ENCODE measurements at places on chromosomes 13 and 19. TPM values are rescaled to one million over a fixed set of nuclear protein-coding genes. Genes with fewer than 3 reads are reported as not detected.

DNA sequence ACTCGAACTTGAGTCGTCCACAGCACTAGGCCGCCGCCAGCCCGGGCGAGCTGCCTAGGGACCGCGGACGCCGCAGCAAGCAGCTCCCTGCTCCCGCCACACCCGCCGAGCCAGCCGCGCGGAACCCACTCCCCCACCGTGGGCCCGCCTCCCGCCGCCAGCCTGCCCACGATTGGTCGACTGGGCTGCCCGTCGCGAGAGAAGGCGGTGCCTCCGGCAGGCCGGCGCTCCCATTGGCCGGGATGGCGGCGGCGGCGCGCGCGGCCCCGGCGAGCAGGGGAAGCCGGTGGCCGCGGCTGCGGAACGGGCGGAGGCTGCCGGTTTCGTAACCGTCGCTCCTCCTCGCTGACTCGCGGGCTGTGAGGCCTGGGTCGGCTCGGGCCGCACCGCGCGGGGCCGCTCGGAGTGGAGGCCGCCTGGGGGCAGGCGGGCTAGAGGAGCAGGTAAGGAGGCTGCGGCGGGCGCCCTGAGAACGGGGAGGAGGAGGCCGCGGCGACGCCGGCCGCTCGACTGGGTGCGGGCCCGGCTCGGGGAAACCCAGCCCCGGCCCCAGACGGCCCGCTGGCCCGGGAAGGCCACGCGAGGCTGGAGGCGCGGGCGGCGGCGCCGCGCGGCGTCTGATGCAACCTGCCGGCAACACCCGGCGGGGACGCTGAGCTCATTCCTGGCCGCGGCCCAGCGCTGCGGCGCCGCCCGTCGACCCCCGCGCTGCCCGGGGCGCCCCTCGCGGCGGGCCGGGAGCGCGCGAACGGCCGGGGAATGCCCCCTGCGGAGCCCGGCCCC is at the start of gene CEBPG:
Gene CEBPG, plus strand, starts transcription at position 257 of the 783 bp plus-strand sequence. CDS start 5,531 bp downstream, outside the sequence.
- DNase-seq, result peak; percentile 94
- H3K27me3 ChIP-seq, result no peaks in the 10 kb centered on the region
- no peaks in the 10 kb centered on the region for H3K36me3 ChIP-seq

GRCh38 chr19:14343286-14343685 is 38.0 kb upstream of the ADGRE5 start:
- no peak overlapping the region for H3K4me3 ChIP-seq
- no peak overlapping the region for H3K27ac ChIP-seq
- no peak for DNase-seq
- H3K4me1 ChIP-seq, result peaks cover 3% of the 10 kb centered on the region
- no peaks in the 10 kb centered on the region for H3K27me3 ChIP-seq
- H3K36me3 ChIP-seq, result no peaks in the 10 kb centered on the region

DNA sequence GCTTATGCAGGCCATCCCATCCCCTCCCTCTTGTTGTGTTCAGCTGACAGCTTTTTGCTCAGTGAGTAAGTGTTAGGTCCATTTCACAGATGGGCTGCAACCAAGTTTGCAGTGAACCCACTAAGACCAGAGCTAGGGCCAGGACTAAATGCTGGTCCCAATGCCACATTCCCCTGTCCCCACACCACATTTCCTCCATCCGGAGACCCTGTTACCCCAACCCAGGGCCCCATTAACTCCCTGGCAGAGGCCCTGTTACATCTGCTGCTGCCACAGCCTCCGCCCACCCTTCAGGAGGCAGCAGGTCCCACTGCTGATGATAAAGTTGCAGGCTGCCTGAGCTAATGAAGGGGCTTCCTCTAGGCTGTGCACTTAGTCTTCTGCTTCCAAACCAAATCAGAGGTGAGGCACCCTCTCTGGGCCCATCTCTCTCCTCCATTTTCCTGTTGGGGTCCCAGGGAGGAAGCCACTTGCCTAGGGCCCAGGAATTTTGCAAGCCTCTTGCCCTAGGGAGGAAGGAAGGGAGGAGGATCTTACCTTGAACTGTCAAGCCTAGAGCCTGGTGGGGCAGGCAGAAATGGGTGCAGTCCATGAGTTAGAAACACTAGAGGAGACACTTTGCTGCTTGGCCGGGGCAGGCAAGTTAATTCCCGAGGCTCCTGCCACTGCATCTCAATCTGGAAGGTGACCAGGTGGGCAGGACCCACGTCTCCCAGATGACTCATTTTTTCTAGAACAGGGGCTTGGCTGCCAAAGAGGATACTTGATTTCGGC is 3.4 kb upstream of the USF2 start:
- H3K36me3 ChIP-seq, result peaks cover 4% of the 10 kb centered on the region
- H3K4me1 ChIP-seq, result peaks cover 22% of the 10 kb centered on the region
- H3K27ac ChIP-seq, result no peak overlapping the region
- no peak for DNase-seq
- H3K27me3 ChIP-seq, result no peaks in the 10 kb centered on the region

- H3K4me1 ChIP-seq, result peaks cover 9% of the 10 kb centered on the region
- no peak overlapping the region for H3K27ac ChIP-seq
- no peaks in the 10 kb centered on the region for H3K36me3 ChIP-seq
- no peaks in the 10 kb centered on the region for H3K27me3 ChIP-seq
These were observed 263.5 kb downstream of the FOXO1 start for GRCh38 chr13:40402931-40403431.

GRCh38 chr13:80237646-80238045 is 103.3 kb downstream of the SPRY2 start:
- no peak for DNase-seq
- H3K4me1 ChIP-seq, result no peaks in the 10 kb centered on the region

DNA sequence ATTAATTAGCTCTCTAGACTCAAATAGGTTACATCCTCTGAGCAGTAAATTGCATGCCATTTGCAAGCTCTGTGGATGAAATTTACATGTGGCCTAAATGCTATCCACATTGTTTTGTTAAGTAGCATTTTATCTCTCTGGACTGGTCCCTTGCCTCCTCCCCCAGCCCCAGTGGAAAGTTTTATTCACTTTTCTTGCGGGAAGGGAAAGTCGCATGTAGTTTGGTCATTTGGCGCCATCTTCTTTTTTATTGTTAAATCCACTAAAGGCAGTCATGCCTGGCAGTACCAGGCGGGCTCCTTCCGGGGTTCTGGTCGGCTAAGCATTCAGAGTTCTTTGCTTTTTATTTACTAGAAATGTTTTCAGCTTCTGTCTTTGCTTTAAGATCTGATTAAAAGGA is 188.7 kb downstream of the TM9SF2 start:
- H3K27ac ChIP-seq, result no peak overlapping the region
- H3K36me3 ChIP-seq, result no peaks in the 10 kb centered on the region
- no peaks in the 10 kb centered on the region for H3K4me1 ChIP-seq
- H3K27me3 ChIP-seq, result no peaks in the 10 kb centered on the region

GRCh38 chr19:5914946-5915781 is 1.1 kb downstream of the CAPS start:
- no peaks in the 10 kb centered on the region for H3K27me3 ChIP-seq
- H3K4me1 ChIP-seq, result no peaks in the 10 kb centered on the region
- H3K27ac ChIP-seq, result no peak overlapping the region
- H3K4me3 ChIP-seq, result no peak overlapping the region
- peaks cover 25% of the 10 kb centered on the region for H3K36me3 ChIP-seq

DNA sequence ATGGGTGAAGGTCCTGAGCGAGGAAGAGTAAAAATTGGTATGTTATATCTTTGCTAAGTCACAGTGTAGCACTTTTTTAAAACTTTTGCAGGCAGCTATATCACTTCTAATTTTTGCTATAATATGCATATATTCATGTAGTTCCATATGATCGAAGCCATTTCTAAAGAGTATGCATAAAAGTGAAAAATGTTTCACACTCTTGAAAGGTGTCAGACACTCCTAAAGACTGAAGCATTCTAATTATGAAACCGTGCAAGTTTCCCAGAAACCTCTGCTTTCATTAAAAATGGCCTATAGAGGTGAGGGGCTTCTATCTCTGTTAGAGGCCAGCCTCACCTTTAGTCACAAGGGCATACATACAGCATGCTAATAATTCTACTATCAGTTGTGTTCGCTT is 128.9 kb downstream of the CDK8 start:
- no peak overlapping the region for H3K4me3 ChIP-seq
- H3K4me1 ChIP-seq, result no peaks in the 10 kb centered on the region
- H3K27ac ChIP-seq, result no peak overlapping the region
- DNase-seq, result no peak

DNA sequence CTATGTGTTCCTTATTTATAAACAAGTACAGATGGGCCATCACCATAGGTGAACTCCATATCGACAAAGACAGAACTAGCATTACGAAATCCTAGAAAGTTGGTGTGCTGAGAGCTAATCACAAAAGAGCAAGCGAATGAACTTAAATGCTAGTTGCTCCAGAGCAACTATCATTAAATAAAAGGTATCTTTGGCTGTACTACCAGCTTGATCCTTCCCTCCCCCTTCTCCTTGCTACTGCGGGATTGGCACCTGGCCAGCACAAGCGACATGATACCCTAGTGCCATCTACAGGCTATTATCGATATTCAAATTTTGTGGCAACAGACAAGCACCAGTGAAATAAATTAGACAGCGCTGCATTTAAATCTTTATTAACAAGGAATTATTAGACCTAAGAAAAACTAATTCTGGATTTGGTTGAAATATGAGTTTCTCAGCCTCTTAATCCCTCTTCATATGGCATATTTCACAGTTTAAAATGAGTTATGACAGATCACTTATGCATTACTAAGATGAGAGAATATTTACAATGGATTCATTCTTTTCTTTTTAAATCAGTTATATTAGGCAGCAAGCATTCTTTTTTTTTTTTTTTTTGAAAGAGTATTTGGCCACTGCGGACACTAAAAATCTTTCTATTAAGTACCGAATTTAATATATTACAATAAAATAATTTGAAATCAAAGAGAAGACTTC is 5.8 kb downstream of the PCDH9 start:
- H3K27ac ChIP-seq, result no peak overlapping the region
- H3K27me3 ChIP-seq, result peaks cover 4% of the 10 kb centered on the region
- H3K36me3 ChIP-seq, result no peaks in the 10 kb centered on the region
- peak; percentile 4 for DNase-seq
- peaks cover 6% of the 10 kb centered on the region for H3K4me1 ChIP-seq

DNA sequence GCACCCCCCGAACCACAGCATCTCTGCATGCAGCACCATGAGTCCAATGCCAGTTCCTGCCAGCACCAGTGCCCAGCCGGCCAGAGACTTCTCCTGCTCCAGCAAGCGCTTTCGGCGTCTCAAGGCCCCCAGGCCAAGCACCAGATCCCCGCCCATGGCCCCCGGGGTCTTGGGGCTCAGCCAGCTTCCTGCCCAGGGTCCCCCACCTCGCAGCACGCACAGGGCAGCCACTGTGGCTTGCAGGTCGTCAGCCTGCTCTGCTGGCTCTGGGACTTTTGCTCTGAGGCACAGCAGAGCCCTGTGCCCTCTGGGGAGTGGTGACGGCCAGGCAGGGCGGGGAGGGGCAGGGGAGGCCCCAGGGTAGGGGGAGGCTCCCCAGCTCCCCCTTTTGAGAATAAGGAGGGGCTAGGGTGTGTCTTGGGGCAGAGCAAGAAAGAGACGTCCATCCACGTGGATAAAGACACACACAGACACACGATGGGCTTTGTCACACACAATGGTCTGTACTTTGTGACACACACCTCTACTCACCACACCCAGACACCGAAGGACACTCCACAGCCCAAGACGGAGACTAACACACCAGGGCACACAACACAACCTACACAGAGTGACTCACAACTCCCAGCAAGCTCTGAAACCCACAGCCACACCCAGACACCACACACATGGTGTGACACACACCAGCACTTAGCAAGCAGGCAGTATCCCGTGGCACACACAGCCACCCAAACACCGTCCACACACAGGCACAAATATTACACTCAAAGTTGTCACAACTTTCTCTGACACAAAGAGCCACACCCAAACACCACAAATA is at the start of gene KCNN4:
Gene KCNN4, minus strand, starts transcription at position 268 of the 820 bp plus-strand sequence. Its CDS starts 112 bp downstream, at position 156.
- H3K27me3 ChIP-seq, result no peaks in the 10 kb centered on the region
- H3K27ac ChIP-seq, result peak within 1 kb of the TSS; percentile 79
- peak within 1 kb of the TSS; percentile 65 for H3K4me3 ChIP-seq
- peaks cover 71% of the 10 kb centered on the region for H3K4me1 ChIP-seq
- peak; percentile 14 for DNase-seq
- H3K36me3 ChIP-seq, result no peaks in the 10 kb centered on the region

DNA sequence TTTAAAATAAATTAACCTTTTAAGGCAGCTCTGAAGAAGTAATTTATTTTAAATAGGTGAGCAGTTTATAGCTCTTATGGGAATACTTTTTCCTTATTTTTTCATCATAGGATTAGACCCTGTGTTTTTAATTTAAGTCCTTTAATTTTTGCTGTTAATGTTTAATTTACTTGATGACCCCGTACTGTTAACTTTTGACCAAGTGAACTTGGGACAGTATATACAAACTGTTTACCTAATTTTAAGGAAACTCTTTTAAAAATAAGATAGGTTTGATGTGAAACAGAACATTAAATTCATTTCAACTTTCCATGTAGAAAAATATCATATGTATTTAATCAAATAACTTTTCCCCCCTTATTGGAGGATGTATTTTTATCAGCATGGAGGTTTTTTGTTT is 74.4 kb downstream of the KCNRG start:
- no peaks in the 10 kb centered on the region for H3K36me3 ChIP-seq
- no peak overlapping the region for H3K27ac ChIP-seq
- no peaks in the 10 kb centered on the region for H3K27me3 ChIP-seq
- no peak for DNase-seq
- H3K4me1 ChIP-seq, result peaks cover 18% of the 10 kb centered on the region

DNA sequence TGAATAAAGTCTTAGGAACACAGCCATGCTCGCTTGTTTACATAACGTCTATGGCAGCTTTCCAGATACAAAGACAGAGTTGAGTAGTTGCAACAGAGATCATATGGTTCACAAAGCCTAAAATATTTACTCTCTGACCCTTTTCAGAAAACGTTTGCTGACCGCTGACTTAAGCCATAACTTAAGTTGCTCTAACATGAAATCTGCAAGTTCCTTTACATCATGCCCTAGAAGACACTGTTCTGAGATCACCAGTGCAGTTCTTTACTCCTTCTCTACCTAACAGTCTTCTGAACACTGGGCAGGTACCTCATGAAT is 166.4 kb downstream of the DCLK1 start:
- no peak overlapping the region for H3K27ac ChIP-seq
- no peaks in the 10 kb centered on the region for H3K4me1 ChIP-seq
- H3K27me3 ChIP-seq, result no peaks in the 10 kb centered on the region

Gene C5AR2
- 0.07 TPM for total RNA-seq

Gene TMEM161A
- total RNA-seq, result 30.6 TPM

Gene DAPK3
- total RNA-seq, result 44.9 TPM

Gene ZNF615
- total RNA-seq, result 7.6 TPM

Gene CILP2
- total RNA-seq, result 0.11 TPM

Gene ZNF560
- not detected for total RNA-seq

Gene CSNK1G2
- total RNA-seq, result 62.1 TPM
